ENCODE measurements at places on chromosomes 1 and 21.

DNA sequence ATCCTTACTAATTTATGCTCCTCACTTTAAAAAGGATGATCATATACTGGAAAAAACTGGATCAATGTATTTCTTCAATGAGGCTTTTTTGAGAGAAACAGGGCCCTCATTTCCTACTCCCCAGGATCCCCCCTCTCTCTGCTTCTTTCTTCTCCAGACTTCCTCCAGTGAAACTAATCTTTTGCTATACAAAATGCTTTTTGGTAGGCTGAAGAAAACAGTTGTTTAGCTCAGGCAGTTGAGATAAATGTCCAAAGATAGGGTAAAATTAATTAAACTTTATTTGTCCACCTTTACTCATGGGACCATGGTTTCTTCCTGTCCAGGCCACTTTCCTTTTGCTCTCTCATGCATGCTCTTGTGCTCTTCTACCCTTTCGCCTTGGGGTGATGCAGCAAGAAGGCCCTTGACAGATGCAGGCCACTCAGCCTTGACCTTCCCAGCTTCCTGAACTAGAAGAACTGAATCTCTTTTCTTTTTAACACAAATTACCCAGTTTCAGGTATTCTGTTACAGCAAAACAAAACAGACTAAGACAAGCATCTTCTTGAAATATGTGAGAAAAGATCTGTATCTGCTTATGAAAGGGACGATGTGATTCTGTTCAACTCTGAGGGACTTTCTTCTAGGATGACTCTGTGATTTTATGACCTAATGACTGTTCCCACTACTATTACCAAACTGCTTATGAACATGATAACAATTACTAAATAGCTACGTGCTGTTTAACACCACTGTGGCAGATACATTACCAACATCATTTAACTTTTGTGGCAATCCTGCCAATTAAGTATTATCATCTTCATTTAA lies 63.7 kb downstream of the NVL start:
- peaks cover 6% of the 10 kb centered on the region for H3K36me3 ChIP-seq
- no peaks in the 10 kb centered on the region for H3K27me3 ChIP-seq

- no peak overlapping the region for H3K4me3 ChIP-seq
- H3K27ac ChIP-seq, result no peak overlapping the region
- H3K27me3 ChIP-seq, result no peaks in the 10 kb centered on the region
- no peak for DNase-seq
Observed at GRCh38 chr1:222106377-222106776, 364.5 kb upstream of the DUSP10 start.

- H3K4me1 ChIP-seq, result peaks cover 6% of the 10 kb centered on the region
- no peak overlapping the region for H3K4me3 ChIP-seq
- peaks cover 1% of the 10 kb centered on the region for H3K27me3 ChIP-seq
- DNase-seq, result no peak
- no peaks in the 10 kb centered on the region for H3K36me3 ChIP-seq
- no peak overlapping the region for H3K27ac ChIP-seq
Observed at GRCh38 chr21:20661745-20662422, 336.3 kb upstream of the NCAM2 start.

GRCh38 chr1:165487921-165488320 lies 43.0 kb upstream of the RXRG start:
- no peak for DNase-seq
- no peaks in the 10 kb centered on the region for H3K27me3 ChIP-seq

DNA sequence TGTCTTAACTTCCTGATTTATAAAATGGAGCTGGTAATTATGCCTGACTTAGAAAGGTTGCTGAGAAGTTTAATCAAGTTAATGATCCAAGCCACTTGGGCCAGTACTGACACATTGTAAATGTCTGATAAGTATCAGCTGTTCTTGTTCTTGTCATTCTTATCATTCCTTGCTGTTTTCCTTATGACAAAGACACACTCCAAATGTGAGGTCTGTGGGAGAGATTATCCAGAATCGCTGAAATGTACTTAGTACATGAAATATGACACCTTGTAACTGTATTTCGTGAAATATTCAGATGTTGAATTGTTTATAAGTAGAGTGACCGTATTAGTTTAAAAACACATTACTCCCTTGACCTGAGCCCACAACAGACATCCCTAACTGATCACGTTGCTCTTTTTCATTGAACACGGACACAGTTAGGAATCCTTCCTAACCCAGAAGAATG lies 6.1 kb downstream of the AADACL4 start:
- H3K4me1 ChIP-seq, result no peaks in the 10 kb centered on the region
- peaks cover 12% of the 10 kb centered on the region for H3K36me3 ChIP-seq
- no peak for DNase-seq
- H3K27me3 ChIP-seq, result peaks cover 6% of the 10 kb centered on the region
- no peak overlapping the region for H3K4me3 ChIP-seq
- no peak overlapping the region for H3K27ac ChIP-seq

DNA sequence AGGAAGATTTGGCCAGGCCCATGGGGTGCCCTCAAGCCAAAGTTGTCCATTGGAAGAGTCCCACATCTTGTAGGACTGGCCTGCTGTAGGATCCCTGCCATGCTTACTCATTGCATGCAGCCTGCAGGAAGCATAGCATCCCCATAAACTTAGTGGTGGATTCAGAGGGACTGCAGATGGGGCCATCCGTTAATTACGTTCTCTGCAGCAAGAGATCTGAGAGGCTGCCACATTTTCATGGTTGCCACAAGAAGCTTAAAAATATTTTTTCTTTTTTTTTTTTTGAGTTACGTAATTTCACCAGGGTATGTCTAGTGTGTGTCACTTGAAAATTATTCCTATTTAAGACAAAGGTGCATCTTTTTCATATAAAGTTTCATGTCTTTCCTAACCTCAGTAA lies 329.7 kb upstream of the USP24 start:
- H3K36me3 ChIP-seq, result no peaks in the 10 kb centered on the region
- DNase-seq, result no peak
- H3K4me1 ChIP-seq, result peaks cover 5% of the 10 kb centered on the region

DNA sequence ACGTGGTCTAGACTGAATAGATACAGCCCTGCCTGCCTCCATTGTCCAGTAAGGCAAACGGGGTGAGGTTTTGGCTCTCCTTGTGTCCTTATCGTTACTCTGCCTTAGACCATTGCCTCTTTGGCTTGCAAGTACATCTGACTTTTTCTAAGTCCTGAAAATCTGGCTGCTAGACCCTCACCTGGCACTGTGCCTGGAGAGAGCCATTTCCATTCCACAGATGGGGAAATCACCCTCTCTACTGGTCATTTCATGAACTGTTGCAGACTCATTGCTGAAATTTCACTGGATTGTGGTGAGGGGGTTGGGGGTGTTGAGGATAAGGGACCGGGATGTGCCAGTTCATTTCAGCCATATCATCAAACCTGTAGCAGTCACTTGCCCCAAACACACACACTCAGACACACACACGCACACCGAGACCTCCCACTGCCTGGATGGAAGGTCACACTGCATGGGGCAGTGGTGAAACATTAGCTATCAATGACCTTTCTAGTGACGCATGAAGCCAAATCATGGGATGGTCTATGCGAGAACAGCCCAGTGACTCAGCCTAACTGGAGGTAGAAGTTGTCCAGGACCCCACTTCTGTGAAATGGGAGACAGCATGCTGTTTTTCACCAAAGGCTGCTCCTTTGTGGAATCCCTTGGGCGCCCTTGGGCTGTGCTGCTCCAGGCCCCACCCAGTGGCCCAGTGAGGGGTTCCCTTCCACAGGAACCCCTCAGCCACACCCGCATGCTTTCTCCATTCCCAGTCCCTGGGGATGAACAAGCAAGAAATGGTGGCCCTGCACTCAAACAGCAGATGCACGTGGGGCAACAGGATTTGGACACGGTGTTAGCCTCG lies 34.9 kb upstream of the VASH2 start:
- H3K4me3 ChIP-seq, result no peak overlapping the region
- H3K27me3 ChIP-seq, result peaks cover 11% of the 10 kb centered on the region
- no peak overlapping the region for H3K27ac ChIP-seq
- DNase-seq, result peak; percentile 20
- H3K36me3 ChIP-seq, result no peaks in the 10 kb centered on the region

Measured in endothelial cell (in vitro differentiated cells).